Left renal cortex interstitium (tissue), 4 donors: ENCODE measurements at places on chromosomes 6 and 20.
A peak's percentile ranks its signal among the peaks of the same experiment; 100 is the strongest.

GRCh38 chr20:45413479-45413878 lies 2.5 kb upstream of the PIGT start:
- DNase-seq: no peak

GRCh38 chr6:139540894-139541293 lies 166.4 kb upstream of the CITED2 start:
- no peak for DNase-seq

DNA sequence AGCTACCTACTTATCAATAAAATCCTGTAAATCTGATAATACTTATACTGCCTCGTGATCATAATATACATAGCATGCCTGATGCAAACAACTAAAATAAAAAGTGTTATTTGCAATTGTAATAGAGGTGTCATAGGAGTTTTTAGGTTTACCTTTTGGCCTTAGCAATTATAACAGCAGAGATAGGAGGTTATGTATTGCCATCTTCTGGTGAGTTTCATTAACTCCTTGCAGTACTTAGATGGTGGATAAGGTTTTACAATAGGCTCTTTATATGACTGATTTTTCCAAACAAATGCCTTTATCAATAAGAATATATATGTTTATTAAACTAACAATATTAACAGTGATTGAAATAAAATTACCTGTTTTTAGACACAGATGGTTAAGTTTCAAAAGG lies 27.8 kb upstream of the MYCT1 start:
- DNase-seq: no peak

DNA sequence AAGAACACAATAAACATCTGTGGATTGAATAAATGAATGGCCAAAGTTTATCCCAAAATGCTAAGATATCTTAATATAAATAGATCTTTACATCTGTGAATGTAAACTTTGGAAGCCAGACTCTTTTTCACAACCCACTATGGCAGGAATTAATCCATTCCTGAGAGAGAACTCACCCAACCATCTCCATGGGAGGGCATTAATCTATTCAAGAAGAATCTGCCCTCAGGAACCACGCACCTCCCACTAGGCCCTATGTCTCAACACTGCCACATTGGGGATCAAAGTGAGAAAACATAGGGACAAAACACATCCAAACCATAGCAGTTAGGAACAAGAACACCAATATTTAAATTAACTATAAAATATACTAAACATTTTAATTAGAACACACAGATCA lies 3.4 kb downstream of the UBE3D start:
- no peak for DNase-seq

- no peak for DNase-seq
Measured at GRCh38 chr20:40524071-40524470, 165.0 kb downstream of the MAFB start.

DNA sequence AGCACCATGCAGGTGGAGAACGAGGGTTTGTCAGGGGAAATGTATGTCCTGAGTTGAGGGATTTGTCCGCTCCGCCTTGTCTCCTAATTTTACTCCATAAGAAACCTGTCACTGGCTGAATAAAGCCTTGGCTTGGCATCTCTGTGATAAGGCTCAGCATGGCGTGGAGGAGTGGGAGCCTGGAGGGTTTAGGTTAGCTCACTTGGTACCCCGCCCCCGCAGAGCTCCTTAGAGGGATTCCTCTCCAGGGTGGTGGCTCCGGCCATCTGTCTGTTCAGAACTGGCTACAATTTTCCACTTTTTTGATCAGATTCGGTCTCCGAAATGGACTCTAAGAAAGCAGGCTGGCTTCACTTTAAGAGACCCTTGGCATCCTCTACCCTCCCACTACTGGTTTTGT lies 192.2 kb upstream of the SYNDIG1 start:
- no peak for DNase-seq

- DNase-seq: no peak
Measured at GRCh38 chr6:33779895-33780294, 9.0 kb downstream of the LEMD2 start.

- DNase-seq: no peak
Measured at GRCh38 chr6:39956936-39957335, 22.7 kb upstream of the MOCS1 start.

- no peak for DNase-seq
Measured at GRCh38 chr6:144497650-144498049, 212.5 kb downstream of the UTRN start.

GRCh38 chr20:2729251-2729713 lies 36.7 kb downstream of the EBF4 start:
- no peak for DNase-seq

GRCh38 chr6:150273457-150274309 lies 95.1 kb upstream of the IYD start:
- no peak for DNase-seq

GRCh38 chr20:13873831-13874230 lies 89.0 kb downstream of the NDUFAF5 start:
- no peak for DNase-seq

DNA sequence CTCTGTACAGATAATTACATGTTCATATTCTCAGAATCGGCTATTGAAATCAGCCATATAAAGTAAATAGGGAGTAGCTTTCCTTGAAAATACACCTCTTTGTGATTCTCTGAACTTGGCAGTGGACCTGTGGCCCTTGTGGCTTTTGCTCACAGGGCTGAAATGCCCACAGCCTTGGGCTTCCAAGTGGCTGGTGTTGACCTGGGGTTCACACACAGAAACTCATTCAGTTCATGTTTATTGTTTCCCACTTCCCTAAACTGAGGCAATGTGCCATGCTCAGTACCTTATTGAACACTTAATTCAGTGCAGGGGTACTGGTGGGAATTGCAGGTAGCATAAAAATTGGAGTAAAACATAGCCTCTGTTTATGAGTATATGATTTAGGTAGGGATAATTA lies 19.1 kb upstream of the TULP4 start:
- no peak for DNase-seq

DNA sequence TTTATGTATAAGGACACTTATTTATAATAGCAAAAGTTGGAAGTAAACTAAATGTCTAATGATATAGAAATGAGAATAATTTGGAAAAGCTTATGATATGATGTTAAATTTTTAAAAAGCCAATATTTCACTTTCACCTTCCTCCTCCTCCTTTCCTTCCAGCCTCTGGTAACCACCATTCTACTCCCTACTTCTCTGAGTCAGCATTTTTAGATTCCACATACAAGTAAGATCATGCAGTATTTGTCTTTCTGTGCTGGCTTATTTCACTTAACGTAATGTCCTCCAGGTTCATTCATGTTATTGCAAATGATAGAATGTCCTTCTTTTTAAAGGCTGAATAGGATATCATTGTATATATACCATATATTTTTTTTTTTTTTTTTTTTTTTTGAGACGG lies 180.2 kb downstream of the RNF144B start:
- no peak for DNase-seq

DNA sequence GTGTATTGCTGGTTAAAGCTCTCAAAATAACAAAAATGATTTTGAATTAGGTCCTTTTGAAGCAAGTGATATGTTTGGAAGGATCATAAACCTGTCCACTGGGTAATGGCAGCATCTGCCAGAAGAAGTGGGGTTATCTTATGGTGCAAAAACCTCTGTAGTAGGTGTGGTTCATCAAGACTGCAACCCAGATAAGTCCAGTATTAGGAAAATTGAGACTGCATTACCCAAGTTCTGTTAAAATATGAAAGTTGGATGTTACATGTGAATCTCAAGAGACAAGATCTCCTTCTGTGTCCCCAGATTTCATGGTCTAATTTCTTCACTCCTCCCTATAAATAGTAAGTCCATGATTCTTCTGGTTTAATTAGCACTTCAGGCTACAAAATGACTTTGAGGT lies 59.4 kb downstream of the RPRD1B start:
- no peak for DNase-seq

- no peak for DNase-seq
Measured at GRCh38 chr6:80637312-80637711, 530.8 kb downstream of the BCKDHB start.

- DNase-seq: no peak
Measured at GRCh38 chr6:160248538-160248937, 10.1 kb downstream of the SLC22A2 start.

DNA sequence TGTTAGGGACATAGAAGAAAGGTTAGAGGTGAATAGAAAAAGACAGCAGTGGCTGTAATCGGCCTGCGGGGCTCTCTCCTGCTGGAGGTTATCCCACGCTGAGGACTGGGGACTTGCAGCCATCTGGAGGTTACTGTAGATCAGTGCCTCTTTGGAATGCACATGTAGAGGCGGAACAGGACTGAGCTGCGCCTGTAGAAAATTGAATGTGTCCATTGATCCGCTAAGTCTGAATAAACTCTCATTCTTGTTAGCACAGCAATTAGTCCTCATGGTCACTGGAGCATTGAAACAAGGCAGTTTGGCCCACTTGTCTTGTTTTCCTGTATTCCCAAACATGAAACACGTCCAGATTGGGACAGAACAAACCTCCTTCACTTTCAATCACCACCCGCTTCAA lies 46.3 kb upstream of the F13A1 start:
- DNase-seq: peak; percentile 24

- no peak for DNase-seq
Measured at GRCh38 chr20:44660581-44660980, 9.1 kb upstream of the ADA start.

DNA sequence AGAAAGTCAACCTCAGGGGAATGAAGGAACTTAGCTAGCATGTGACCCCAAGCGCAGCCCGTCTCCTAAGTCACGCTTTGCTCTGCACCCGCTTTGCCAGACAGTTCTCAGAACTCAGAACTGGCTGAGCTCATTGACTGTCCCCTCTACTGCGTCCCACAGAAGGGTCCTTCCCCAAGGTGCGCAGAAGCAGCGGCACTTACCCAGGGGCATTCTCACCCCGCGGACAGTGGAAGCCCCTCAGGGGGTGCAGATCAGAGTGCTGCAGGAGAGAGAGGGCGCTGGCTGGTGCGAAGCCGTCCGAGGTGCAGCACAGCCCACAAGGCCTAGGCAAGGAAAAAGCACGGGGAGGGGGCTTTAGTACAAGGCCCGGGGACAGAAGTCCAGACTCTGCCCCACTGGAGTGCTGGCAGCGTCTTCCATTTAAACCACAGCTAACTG lies 807 bp downstream of the SNHG17 start:
- DNase-seq: no peak

GRCh38 chr20:50138120-50138478 lies 15.4 kb downstream of the PEDS1 start:
- DNase-seq: no peak

DNA sequence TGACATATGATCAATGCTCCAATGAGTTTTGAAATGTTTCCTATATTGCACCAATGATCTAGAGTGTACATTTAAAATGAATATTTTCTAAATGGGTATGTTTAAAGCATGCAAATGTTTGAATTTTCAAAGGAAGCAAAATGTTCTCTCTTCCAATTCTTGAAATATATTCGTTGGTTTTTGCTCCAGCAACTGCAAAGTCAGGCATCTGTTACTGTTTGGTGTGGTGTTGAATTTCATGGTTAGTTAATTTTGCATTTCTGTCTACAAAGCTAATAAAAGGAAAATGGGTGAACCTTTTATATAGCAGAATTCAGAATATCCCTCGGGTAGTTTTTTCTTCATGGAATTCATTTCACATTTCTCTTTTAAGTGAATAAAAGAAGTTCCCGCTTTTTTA lies 1018.3 kb downstream of the GRIK2 start:
- DNase-seq: no peak

GRCh38 chr20:34037767-34038166 lies 44.1 kb downstream of the RALY start:
- no peak for DNase-seq

DNA sequence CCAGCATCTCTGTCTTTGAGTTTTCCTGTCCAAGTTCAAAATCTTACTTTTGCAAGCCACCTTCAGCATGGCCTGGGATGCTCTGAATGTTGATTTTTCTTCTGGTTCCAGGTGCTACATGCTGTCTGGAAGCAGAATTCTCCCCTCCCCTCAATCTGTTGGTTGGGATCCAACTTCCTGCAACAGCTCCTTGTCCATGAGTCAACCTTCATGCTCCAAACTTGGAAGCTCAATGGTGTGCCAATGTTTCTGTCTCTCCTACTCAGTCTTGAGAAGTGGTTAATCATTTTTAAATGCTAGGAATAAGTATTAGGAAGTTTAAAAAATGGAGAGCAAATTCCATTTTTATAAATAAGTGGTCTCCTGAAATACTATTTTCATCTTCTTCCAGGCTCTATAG lies 33.2 kb upstream of the PLEKHG1 start:
- no peak for DNase-seq

- DNase-seq: no peak
Measured at GRCh38 chr6:149231778-149232177, 85.7 kb upstream of the TAB2 start.

- DNase-seq: no peak
Measured at GRCh38 chr6:51273228-51273961, 454.7 kb downstream of the TFAP2B start.

DNA sequence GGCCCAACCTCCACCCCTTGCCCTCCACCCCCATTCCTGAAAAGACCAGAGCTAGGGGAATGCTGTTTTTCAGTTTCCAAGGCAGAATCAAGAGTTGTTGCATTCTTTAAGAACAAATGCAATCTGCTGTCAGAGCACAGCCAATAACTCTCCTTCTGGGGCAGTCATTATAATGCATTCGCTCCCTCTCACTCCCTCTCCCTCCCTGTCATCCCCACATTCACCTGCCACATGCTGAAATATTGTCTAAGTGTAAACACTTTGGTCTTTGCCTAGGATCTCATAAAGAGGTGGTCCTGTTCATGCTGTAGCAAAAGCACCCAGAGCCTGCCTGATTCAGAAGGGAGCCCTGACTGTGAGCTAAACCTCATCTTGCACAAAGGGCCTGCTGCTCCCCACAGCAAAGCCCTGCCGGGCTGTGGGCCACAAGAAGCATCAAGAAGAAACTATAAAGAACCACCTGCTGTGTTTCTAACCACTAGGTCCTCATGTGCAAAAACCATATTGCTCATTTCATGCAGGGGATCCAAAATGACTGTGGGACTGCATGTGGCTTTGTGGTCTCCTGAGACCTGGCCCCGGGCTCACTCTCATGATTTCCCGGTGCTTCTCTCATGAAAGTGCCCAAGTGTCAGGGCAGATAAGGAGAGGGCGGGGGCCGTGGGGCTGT lies 85.6 kb downstream of the GPR6 start:
- no peak for DNase-seq
